ENCODE measurements at places on chromosomes 11 and 22.

DNA sequence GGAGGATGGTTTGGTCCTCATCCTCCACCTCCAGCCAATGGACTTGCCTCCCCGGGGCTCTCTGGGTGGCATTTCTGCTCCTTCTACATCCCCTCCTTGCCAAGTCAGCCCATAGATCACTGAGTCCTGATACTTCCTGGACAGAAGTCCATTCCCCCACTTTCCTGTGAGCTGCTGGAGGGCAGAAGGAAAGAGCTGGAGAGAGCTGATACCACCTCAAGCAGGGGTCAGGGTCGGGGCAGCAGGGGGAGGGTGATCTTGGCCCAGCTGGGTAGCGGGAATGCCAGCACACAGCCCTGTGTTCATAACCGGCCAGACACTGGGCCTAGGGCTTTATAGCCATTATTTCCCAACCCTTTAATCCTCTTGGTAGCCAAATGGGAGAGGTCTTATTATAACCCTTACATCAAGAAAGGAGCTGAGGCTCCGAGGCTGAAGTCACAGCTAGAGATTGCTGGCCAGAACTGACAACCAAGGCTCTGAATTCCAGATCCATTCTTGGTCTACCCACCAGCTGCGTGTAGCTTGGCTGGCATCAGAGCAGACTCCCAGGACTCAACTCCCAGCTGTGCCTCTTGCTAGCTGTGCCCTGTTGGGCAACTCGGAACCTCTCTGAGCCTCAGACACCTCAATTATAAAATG is 39.9 kb downstream of the CD6 start:
- DNase-seq, result no peak

- DNase-seq, result peak; percentile 63
Measured at GRCh38 chr11:118152552-118153471, at the start of gene SCN4B. SCN4B (minus strand) TSS chr11:118152823; CDS start chr11:118152673, 150 bp downstream.

DNA sequence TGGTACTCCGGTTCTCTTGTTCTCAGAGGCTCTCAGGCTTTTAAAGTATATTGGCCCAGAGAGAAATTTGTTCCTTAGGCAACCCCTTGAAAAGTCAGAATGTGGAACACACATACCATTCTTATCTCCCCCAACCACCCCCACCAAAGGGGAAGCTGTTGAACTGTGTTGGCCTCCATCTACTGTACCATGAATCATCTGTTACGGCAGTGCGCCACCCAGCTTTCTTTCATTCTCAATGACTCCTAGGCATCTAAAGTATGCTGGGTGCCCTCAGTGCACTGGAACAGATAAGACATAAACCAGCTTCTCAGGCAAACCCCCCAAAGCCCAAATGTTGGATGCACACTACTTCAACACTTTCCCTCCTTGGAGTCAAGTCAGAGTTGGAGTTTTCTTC is 696.2 kb upstream of the TENM4 start:
- peak; percentile 23 for DNase-seq

GRCh38 chr22:49593509-49593908 is 234.2 kb downstream of the BRD1 start:
- no peak for DNase-seq

- peak; percentile 65 for DNase-seq
Measured at GRCh38 chr11:63918507-63919191, 1.7 kb upstream of the RCOR2 start.

DNA sequence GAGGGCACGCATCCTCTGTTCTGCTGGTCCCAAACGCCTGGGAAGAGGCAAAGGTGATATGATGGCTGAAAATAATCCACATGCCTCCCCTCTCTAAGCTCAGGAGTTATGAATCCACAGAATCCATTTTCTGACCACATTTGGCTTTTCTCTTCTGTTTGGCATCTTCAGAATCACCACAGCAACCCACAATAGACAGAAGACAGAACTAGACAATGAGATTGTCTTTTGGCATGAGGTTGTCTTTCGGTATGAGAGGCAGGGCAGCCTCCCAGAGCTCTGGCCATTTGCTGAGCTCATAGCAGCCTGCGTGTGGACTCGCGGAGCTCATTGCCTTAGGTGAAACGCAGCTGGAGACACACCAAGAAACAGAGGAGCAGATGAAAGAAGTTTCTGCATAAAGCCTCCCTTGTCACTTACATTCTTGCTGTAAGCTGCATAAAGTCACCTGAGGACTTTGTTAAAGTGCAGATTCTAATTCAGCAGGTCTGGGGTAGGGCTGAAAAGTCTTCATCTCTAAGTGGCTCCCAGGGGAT is 868.0 kb downstream of the NTM start:
- DNase-seq, result peak; percentile 18

DNA sequence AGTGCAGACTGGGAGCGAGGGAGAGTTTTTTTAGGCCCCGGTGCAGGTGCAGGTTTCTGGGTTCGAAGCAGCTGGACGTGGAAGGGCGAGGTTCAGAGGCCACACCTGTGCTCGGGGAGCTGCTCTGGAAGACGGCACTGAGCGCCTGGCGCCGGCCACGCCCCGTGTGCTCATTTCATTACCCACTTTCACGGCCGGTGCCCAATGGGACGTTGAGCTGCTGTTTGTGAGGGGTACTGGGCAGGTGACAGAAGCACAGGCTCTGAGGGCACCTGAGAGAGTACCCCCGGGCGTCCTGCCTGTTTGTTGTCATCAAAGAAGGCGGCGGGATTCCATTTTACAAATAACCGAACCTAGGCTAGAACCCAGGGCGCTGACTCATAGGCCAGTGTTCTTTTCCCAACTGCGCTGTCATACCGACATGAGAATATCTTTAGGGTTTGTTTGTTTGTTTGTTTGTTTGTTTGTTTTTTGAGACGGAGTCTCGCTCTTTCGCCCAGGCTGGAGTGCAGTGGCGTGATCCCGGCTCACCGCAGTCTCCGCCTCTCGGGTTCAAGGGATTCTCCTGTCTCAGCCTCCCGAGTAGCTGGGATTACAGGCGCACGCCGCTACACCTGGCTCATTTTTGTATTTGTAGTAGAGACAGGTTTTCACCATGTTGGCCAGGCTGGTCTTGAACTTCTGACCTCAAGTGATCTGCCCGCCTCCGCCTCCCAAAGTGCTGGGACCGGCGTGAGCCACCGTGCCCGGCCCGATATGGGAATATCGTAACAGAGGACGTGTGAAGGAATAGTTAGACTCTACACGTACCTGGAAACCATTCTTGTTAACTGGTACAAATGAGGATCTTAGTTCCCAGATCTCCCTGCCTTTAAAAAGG is 16.6 kb upstream of the SPTBN2 start:
- no peak for DNase-seq

- DNase-seq, result no peak
Measured at GRCh38 chr11:17725174-17725573, 5.8 kb downstream of the MYOD1 start.

DNA sequence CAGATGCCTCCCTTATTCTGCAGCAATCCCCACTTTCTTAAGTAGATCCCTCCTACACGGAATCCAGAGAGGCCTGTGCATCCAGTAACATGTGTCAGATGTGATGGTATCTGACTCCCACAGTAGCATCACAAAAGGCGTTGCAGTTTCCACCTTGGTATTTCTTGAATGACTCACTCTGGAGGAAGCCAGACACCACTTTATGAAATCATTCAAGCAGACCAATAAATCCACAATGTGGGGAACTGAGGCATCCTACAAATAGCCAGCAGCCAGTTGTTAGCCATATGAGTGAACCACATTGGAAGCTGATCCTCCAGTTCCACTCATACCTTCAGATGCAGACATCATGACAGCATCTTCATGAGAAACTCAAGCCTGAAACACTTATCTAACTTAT is 798.1 kb downstream of the OPCML start:
- peak; percentile 99 for DNase-seq

DNA sequence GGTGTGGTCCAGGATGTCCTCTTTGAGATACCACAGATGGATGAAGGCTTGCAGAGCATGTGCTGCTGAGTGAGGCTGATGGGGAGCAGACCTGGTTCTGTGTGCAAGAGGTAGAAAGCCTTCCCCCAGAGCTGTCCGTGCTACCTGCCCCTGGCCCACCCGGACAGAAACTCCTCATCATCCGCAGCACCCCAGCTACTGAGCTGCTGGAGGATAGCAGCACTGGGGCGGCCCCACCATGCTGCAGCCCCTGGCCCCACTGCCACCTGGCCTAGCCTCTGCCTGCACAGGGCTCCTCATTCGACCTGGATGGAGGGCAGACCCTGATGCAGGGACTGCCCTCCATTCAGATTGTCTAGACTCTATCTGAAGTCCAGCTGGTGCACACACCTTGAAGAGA is 50.5 kb downstream of the NCAPD3 start:
- no peak for DNase-seq

GRCh38 chr11:133560472-133560855 is 28.2 kb upstream of the OPCML start:
- DNase-seq, result peak; percentile 12

DNA sequence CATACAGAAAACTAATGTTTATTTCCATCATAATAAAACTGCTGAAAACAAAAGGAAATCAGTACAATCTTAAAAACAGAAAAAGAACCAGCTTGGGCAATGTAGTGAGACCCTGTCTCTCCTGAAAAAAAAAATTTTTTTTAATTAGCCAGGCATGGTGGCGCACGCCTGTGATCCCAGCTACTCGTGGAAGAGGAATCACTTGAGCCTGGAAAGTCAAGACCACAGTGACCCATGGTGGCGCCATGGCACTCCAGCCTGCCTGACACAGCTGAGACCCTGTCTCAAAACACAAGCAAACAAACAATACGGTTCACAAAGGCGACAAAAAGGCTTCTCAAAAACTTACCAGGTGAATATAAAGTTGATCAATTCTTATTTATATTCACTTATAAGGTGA is 289.7 kb downstream of the BRD1 start:
- no peak for DNase-seq

- DNase-seq, result no peak
Measured at GRCh38 chr11:116348226-116348625, 424.6 kb downstream of the BUD13 start.

Measured in fibroblast of skin of abdomen (primary cell).